ENCODE measurements at places on chromosomes 11 and 22. TPM values are rescaled to one million over a fixed set of nuclear protein-coding genes. Genes with fewer than 3 reads are reported as not detected.
A peak's percentile ranks its signal among the peaks of the same experiment; 100 is the strongest.

DMC1 gene
- total RNA-seq: 1.6 TPM

- DNase-seq: no peak
- no peaks in the 10 kb centered on the region for H3K27me3 ChIP-seq
- no peak overlapping the region for H3K4me3 ChIP-seq
- no peaks in the 10 kb centered on the region for H3K36me3 ChIP-seq
Measured at GRCh38 chr11:126419801-126420697, 64.6 kb downstream of the ST3GAL4 start.

DNA sequence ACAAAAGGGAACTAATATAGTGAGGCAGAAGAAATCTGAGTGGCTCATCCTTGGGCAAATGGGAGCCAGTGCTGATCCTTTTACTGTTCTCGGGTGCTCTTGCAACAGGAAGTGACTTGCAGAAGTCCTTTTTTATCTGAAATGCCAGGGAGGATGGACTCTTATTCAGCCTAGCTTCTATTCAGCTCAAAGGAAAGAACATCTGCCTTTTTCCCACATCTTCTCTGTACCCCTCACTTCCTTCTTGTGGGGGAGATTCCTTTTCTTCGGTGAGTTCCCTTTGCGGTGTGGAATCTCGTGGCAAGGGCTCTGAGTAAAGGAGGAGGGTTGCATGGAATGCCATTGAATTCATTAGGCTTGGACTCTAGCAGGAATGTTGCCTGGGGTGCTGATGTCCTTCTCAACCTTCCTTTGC is 76.2 kb downstream of the ZBTB16 start:
- peak overlapping the region; percentile 64 for H3K27ac ChIP-seq
- H3K4me1 ChIP-seq: peaks cover 100% of the 10 kb centered on the region
- H3K27me3 ChIP-seq: no peaks in the 10 kb centered on the region
- H3K36me3 ChIP-seq: peaks cover 7% of the 10 kb centered on the region

CSRP3 gene
- total RNA-seq: not detected

DNA sequence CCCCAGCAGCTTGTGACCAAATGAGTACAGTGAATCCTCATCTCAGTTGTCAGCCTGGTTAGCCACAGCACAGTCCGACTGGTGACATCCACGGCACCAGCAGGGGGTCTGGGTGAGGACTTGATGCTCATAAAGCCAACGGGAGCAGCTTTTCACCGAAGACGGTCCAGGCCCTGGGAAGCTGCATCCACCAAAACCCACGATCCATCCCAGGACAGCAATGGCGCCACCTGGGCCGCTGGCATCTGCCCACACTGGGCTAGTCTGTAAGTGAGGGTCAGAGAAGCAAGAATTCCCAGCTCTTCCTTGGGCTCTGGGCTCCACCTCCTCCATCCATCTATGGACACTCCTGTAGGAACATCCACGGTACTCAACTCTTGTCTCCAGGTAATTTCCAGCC is 25.1 kb upstream of the FXYD6 start:
- no peak overlapping the region for H3K27ac ChIP-seq
- no peaks in the 10 kb centered on the region for H3K27me3 ChIP-seq
- H3K4me1 ChIP-seq: no peaks in the 10 kb centered on the region
- DNase-seq: peak; percentile 15
- no peak overlapping the region for H3K4me3 ChIP-seq

DNA sequence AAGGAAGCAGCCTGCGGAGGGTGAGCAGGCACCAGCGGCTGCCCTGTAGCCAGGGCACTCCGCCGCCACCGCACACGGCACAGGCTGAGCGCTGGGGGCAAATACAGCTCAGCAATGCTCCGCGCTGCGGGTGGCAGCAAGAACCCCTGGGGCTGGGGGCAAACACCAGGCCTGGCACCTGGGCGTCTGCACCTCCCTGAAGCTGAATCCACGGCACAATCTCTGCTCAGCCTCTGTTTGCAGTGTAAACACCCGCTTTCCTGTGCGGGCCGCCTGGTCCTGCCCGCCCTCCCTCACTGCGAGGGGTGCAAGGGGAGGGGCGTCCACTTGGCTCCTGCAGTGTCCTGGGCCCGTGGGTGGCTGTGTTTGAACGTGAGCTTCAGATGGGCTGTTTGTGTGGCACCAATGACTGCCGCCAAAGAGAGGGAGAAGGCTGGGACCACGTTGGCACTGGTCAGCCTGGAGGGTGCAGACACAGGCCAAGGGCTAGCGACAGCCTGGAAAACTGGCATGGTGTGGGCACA is 14.8 kb upstream of the MPPED1 start:
- no peaks in the 10 kb centered on the region for H3K4me1 ChIP-seq
- H3K27me3 ChIP-seq: no peaks in the 10 kb centered on the region
- no peak for DNase-seq

All from upper lobe of left lung (tissue), 6 donors.